ENCODE measurements at places on chromosomes 3 and 15.

- no peak for DNase-seq
Measured at GRCh38 chr3:71776538-71776937, 8.4 kb downstream of the PROK2 start.

- DNase-seq = no peak
Measured at GRCh38 chr15:65896236-65896635, 26.9 kb downstream of the RAB11A start.

DNA sequence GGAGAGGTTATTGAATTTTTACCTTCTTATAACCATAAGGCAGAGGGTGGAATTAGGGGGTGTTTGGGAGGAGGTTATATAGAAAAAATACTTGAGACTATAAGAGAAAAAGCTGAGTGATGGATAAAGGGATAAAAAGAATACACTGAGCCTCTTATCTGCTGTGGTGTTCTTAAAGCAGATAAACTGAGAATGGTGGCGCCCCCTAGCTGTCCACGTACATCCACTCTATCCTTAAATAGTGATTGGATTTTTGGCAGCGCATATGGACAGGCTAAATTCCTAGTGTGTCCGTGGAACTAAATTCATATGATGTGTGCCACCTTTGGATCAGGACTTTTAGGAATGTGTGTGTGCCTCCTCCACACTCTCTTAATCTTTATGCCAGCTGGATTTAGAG lies 121.1 kb downstream of the OXSM start:
- DNase-seq = peak; percentile 32

GRCh38 chr3:14602006-14602803 lies 49.4 kb upstream of the CCDC174 start:
- no peak for DNase-seq

GRCh38 chr15:80593486-80594030 lies 101.6 kb upstream of the ABHD17C start:
- DNase-seq = no peak

DNA sequence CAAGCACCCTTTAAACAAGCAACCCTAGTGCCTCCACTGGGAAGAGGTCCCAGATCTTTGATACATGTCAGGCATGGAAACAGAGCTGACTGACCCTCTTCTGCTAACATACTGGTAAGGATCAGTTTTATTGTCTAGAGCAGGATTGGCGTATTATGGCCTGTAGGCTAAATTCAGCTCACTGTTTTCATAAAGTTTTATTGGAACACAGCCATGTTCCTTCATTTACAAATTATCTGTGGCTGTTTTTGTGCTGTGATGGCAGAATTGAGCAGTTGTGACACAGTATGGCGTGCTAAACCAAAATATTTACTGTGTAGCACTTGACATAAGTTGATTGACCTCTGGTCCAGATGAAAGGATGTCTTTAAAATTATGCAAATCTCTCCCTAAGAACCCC lies 45.0 kb downstream of the WDR76 start:
- no peak for DNase-seq

DNA sequence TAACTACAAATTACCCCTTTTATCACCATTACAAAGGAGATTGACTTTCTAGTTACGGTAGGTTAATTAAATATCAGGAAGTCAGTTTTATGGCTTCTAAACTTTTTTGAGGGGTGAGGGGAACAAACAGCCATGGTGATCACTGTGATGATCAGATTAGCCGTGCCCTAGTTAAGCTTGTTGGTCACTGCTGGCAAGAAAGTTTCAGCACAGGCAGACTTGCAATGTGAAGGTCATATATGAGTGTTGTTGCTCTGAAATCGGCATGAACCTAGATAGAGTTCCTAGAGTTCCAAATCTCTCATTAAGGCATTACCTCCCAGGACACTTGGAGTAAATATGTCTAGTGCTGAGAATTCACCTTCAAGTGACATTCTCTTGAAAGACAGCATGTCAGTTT lies 156.6 kb downstream of the GHSR start:
- no peak for DNase-seq

DNA sequence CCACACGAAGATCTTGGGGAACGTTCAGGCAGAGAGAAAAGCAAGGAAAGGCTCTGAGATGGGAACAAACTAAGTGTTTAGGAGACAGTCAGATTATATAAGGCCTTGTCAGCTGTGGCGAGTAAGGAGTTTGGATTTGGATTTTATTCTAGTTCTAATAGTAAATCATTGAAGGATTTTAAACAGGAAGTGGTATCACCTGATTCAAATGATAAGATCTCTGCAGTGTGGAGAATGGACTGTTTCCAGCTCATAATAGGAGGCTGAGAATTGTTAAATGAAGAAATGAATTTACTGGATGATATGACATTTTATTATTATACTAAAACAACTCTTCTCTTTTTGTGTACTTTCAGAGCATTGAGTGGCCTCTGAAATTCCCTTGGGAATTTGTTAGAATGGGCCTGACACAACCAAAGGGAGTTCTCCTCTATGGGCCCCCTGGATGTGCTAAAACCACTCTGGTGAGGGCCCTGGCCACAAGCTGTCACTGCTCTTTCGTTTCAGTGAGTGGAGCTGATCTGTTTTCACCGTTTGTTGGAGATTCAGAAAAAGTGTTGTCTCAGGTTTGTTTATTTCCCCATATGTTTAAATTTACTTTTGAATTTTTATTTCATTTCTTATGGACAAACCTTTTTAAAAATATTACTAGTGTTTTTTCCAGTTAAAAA lies 36.0 kb upstream of the GATM start:
- no peak for DNase-seq

GRCh38 chr3:70180664-70181063 lies 131.8 kb downstream of the MDFIC2 start:
- no peak for DNase-seq

- no peak for DNase-seq
Measured at GRCh38 chr15:99481113-99481950, 84.5 kb upstream of the MEF2A start.

DNA sequence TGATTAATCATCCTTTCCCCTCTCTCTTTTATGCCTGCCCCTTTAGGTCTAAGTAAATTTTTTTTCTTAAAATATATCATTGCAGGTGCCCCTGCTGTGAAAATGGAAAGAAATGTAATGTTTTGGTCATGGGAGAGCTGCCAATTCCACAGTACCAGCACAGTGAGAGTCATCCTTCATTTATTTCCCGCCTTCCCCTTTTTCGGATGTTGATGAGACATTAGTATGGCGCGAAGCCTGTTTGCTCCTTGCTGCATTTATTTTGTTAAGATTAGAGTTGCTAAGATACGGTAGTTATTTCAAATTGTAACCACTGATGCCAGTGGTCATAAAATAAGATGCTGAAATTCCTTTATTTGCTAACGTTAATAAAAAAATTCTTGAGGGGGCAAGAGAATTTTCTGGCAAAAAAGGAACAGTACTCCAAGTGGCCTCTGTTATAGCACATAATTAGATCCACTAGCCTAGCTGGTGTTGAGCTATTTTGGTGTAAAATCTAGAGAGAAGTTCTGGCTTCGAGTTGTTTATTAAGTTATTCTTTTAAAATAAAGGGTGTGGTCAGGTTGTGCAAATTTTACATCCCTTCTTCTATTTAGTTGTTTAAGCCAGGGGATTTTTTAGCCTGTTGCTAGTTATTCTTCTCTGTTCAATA lies 62.8 kb downstream of the MDFIC2 start:
- DNase-seq = no peak

- no peak for DNase-seq
Measured at GRCh38 chr3:12970684-12971083, 102.5 kb downstream of the IQSEC1 start.
